CMK (cell line): ENCODE measurements at places on chromosomes 3 and 15.

- no peak for DNase-seq
These were observed 26.1 kb downstream of the LSM3 start for GRCh38 chr3:14204515-14205284.

- DNase-seq: no peak
These were observed 43.2 kb downstream of the P3H2 start for GRCh38 chr3:190077395-190078045.

DNA sequence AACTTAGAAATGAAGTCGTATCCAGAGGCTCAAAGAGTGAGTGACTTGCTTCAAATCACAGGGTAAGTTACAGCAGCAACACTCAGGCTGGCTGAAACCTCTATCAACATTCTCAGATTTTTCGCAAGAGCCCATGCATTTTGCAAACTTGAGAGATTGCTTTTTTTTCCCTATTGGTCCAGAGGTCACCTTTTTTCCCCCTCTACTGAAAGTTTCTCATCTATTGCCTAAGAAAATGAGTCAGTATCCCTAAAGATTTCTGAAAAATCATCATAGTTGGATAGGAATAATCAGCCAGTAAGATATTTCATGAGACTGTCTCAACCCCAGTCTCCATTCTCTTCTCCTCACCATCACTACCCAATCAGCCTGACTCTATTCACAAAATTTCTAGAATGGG is 410.6 kb downstream of the FOXP1 start:
- DNase-seq: no peak

DNA sequence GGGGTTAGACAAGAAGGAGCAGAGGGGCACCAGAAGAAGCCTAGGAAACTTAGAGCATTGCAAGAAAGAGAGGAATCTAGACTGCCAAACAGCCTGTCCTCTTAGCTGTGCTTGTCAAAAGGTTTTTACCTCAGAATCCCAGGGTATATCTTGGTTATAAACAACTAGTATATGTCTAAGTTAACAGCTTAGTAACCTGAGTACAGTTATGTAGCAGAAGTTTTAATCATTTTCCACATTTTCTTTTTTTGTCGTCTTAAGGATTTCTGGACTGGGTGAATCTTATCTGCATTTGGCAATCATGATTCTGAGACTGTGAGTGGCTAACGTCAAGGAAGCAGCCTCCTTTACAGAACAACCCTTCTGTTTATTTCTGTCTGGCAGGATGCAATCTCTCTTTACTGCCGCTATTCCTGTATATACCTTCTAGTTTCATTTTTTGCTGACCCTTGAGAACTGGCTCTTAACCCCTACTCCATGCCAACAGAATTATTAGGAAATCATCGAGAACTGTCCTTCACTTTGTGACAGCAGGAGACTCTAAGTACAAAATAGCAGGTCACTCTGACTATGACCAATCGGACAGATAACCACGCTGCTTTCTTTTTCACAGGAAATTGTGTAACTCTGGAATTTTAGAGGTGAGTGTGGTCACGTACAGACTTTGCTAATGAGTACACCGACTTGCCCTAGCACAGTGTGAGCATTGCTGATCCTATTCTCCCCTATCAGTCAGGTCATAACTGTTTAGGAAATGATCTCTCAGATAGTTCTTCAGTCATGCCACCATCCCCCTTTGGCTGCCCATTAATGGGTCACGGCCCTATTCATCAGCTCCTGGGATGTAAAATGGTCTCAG is 3.3 kb upstream of the CP start:
- no peak for DNase-seq

- no peak for DNase-seq
These were observed 9.2 kb upstream of the VIPR1 start for GRCh38 chr3:42493126-42493797.

DNA sequence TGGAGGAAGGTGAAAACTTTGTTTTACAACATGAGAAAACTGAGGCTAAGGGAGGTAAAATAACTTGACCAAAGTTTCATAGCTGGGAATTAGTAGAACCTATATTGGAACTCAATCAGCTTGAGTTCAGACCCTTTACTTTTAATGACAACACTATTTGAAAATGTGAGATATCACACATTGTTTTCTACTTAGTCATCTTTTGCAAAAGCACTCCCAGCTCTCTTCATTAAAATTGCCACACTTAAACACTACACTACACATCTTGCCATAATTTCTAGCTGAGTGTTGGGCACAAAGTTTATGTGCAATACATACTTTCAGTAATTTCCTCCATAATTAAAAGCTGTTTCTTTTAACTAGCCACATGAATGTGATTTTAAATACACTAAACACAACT is 230.4 kb upstream of the DCBLD2 start:
- DNase-seq: no peak

DNA sequence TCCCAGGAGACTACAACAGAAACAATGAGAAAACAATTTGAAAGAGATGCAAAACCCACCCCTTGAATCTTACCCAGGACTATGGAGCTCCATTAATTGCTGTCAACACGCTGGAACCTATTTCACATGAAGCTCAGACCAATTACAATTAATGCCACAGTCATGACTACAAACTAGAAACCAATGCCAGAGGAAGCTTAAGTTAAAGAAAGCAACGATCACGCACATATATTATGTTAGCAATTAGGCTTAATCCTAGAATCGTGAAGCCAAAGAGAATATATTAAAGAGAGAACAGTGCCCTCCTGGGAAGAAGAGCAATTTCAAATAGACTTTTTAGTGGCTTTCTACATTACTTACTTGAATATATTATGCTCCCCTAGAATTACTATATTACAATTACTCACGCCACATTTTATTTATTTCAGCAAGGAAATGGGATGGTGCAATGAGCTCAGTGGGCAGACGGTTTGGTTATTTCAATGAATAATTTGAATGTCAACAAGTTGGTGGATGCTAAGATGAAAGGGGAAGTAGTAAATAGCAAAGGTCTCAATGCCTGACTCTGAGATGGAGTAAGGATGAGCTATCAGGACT is 125.5 kb downstream of the GREM1 start:
- no peak for DNase-seq

DNA sequence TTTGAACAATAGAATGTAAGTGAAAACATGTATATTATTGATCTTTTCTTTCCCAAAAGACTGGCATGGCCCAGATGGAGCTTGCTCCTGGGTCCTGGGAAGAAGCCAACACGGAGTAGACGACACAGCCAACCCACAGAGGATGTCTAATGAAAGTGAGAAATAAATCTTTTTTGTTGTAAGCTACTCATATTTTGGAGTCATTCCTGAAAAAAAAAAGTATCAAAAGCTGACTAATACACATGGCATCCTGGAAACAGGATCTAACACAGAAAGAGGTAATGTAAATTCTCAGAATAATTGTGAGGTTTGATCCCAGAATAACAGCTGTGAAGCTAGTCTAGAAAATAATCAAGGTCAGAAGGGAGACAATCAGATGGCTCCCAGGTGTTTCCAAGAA is 12.6 kb upstream of the FRMD5 start:
- no peak for DNase-seq

DNA sequence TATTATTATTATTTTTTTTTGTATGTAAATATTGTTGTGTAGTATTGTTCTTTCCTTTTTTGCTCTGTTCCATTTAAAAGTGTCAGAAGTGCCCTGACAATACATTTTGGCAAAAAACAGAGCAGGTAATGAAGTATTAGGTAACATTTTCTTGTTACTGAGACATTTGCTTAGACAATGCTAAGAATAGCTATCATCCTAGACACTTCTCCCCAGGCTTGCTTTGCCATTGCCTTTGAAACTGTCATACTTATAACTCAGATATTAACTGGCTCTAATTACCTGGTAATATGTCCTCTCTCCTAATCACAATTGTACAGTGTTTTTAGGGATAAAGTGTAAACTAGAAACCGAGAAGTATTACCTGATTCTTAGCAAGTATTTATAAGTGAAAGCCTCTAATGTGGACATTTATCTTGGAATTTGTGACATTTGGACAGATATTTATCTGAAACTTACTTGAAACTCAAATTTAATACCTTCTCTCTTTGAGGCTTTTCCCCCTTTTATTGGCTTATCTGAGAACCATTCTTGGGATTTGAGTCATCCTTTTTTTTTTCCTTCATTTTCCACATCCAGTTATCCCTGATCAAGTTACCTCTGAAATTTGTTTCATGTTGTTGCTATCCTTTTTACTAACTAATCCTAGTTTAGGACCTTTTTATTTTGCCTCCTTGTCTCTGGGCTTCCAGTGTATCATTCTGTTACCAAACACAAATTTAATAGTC is 13.1 kb downstream of the ARIH1 start:
- DNase-seq: no peak

- no peak for DNase-seq
These were observed 8.0 kb upstream of the KLHL6 start for GRCh38 chr3:183563536-183563874.

DNA sequence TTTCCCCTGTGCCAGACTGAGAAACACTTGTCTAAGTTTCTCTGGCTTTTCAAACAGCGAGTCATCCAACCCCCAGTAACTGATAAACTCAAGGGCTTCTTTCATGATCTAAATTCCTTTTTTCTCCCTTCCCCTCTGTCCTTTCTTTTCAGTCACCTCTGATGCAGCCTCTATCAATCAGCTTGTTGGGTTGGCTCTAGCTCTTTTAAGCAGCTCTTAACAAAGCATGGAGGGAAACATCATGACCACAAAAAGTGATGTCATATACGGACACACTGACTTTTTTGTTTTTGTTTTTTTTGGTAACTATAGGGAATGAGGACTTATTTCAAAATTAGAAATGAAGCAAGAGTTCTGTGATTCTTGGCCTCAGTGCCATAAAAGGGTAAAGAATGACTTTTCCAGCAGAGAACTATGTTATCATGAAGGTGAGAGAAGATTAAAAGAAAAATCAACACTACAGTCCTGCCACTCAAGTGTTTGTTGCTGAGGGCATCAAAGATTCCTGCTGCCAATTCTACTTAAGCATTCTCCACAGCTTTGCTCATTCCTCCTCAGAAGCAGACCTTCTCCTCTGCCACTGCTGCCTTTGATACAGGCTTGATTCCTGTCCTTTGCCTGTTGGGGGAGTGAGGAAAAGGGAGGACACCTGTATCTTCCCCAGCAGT is 457.0 kb upstream of the ONECUT1 start:
- DNase-seq: no peak

GRCh38 chr3:144053121-144053520 is 81.5 kb downstream of the DIPK2A start:
- DNase-seq: no peak

- no peak for DNase-seq
These were observed 9.5 kb upstream of the SEMA7A start for GRCh38 chr15:74443100-74443909.

DNA sequence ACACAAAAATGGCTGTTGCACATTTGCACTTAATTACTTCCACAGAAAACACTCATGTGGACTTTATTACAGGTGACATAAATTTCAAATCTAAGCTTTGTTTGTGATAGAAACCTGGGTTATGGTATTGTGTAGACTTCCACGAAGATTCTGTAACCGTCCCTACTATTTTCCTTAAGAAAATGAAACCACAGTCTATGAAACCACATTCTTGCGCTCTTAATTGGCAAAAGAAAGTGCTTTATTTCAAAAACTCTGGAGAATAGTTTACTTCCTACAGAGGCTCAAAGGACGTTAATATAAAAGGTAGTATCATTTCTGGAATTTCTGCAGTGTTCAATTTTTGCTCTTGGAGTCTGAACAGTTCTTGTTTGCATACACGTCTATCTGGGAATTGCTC is 123.4 kb downstream of the TIGIT start:
- DNase-seq: no peak

GRCh38 chr3:168024537-168024941 is 71.2 kb downstream of the GOLIM4 start:
- DNase-seq: no peak

GRCh38 chr3:193897731-193898180 is 238.2 kb upstream of the HES1 start:
- no peak for DNase-seq

DNA sequence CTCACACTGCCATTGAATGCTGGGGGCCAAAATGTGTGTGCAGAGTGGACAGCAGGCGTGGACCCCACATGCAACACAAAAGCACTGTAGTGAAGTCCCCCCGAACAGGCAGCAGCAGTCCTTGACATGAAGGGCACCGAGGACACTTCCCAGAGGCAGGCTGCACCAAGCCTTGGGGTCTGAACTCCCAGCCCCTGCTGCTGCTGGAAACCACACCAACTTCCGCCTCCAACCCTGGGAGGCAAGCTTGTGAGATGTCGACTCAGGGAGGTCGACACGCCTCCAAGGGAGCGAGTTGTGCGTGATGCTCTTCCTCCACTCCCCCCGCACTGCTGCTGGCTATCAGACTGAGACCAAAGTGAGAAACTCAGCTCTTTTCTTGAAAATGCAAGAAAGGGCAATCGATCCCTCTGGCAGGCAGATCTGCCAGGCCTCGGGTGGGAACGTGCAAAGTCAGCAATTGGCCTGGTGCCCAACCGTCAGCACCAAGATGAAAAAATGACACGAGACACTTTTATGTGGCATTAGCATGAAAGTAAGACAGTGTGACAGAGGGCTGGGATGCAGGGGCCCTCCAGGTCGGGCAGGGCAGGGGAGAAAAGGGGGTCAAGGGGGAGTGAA is 43.6 kb downstream of the WHAMM start:
- no peak for DNase-seq

GRCh38 chr15:94970096-94970495 is 738.7 kb downstream of the MCTP2 start:
- DNase-seq: no peak

- no peak for DNase-seq
These were observed 43.4 kb downstream of the HLTF start for GRCh38 chr3:149042789-149043386.

- DNase-seq: no peak
These were observed 25.8 kb downstream of the AQR start for GRCh38 chr15:34943711-34944110.

DNA sequence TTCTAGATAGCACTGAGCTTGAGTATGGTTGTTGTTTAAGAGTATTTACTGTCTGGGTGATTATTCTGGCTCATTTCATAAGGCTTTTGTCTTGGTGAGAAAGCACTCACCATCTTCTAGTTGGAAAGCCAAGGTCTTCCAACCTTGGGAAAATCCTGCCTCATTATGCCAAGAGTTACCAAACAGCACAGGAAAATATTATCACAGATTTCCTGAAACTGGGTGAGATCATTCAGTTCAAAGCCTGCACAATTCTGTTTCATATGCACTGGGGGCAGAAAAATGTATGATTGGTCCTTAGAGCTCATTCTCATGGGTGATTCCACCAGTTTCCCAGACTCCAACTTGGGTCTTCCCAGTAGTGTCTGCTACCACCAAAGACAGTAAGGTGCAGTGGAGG is 291.8 kb downstream of the RORA start:
- no peak for DNase-seq

DNA sequence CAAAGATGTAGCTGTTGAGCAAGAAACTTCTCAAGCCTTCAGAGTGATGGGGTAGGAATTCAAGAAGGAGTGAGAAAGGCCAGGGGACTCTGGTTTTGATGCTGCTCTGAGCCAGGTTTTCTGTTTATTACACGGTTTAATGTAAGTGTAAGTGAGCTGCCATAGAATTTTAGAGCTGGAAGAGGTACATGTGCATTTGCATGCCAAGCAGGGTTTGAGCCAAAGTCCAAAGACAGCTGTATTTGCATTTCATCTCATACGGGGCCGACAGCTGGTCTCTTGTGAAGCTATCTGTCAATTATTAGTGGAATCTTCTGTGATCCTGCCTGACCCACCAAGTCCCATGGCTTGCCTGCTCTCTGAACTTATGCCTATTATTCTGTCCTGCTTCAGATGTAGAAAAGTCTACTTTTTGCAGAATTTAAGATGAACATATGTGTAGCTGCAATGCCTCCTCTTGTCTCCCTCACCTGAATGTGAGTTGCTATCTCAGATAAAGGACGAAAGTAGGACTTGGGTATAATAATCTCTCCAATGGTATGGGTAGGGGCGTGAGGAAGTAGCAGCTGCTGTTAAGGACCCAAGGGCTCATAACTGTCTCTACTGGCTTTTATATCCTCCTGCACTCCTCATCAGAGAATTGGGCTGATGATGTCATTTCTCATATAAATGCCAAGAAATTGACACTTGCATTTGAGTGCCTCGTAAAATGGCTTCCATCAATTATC is 160.0 kb downstream of the SQOR start:
- no peak for DNase-seq
